ENCODE measurements at places on chromosomes 3 and 15. TPM values are rescaled to one million over a fixed set of nuclear protein-coding genes. Genes with fewer than 3 reads are reported as not detected.

GRCh38 chr15:40543082-40543481, 21.8 kb downstream of the CCDC32 start:
- H3K36me3 ChIP-seq = peaks cover 6% of the 10 kb centered on the region
- no peak overlapping the region for H3K4me3 ChIP-seq
- H3K4me1 ChIP-seq = no peaks in the 10 kb centered on the region
- no peaks in the 10 kb centered on the region for H3K27me3 ChIP-seq
- H3K27ac ChIP-seq = no peak overlapping the region

GRCh38 chr3:27643355-27643754, 78.8 kb downstream of the EOMES start:
- no peaks in the 10 kb centered on the region for H3K27me3 ChIP-seq
- H3K4me1 ChIP-seq = no peaks in the 10 kb centered on the region
- no peak overlapping the region for H3K4me3 ChIP-seq
- H3K27ac ChIP-seq = no peak overlapping the region

DNA sequence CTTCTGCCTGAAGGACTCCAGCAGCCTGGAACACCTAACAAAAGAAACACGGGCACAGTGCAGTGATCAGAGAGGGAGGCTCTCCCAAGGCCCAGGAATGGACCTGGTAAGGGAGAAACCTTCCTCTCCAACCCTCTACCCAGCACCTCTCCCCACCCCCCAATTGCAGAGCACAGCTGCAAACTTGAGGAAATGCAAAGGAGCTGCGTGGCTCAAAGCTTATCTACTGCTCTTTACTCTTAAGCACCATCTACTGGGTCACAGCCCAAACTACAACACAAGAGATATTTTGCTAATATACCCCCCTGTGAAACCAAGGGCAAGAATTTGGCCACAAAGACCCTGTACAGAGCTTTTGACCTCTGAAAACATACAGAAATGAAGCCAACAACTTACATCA, 328.3 kb downstream of the OXSM start:
- no peak for DNase-seq
- H3K27ac ChIP-seq = no peak overlapping the region
- no peak overlapping the region for H3K4me3 ChIP-seq
- H3K36me3 ChIP-seq = no peaks in the 10 kb centered on the region
- H3K27me3 ChIP-seq = no peaks in the 10 kb centered on the region

GRCh38 chr3:133965906-133966305, 63.8 kb downstream of the SLCO2A1 start:
- no peaks in the 10 kb centered on the region for H3K27me3 ChIP-seq
- peak overlapping the region; percentile 7 for H3K27ac ChIP-seq
- peaks cover 28% of the 10 kb centered on the region for H3K4me1 ChIP-seq
- no peak overlapping the region for H3K4me3 ChIP-seq

DNA sequence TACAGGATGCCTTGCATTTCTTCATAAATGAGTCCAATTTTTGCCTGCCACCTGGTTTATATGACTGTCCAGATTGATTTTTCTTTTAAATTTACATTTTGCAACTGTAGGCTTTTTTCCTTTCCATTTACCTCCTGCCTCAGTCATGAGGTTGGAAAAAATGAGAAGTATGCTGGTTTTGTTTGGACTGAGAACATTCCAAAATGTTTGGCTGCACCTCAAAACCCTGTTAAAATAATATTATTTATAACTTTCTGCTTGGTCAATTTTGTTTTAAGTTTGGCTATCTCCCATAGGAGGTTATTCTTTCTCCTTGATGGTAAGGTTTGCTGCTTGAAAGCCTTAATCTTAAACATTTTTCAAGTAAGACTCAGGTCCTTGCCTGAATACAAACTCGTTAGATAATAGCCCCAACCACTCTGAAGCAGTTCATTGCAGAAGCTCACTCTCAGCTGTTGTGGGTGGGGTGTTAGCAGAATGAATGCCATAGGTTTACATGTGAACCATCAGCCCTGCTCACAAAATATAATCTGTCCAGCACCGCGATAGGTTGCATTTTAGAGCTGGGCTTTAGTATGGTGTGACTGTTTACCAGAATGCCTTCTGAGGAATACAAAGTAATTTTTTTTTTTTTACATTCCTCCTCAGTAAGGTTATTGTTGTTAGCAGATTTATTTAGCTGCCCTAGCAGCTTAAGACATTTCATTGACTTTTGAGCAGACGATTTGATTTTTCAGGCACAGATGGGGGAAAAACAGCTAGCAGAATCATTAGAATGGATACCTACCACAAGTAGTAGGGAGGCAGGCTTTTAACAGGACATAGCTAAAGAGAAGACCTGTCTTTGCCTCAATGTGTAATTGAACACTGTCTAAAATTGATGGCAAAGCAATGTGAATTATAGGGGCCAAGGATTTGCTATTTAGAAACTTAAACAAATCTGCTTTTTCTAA, 630.8 kb upstream of the KCNMB2 start:
- H3K27me3 ChIP-seq = no peaks in the 10 kb centered on the region
- H3K4me1 ChIP-seq = peaks cover 14% of the 10 kb centered on the region
- DNase-seq = no peak
- H3K4me3 ChIP-seq = no peak overlapping the region
- no peaks in the 10 kb centered on the region for H3K36me3 ChIP-seq

DNA sequence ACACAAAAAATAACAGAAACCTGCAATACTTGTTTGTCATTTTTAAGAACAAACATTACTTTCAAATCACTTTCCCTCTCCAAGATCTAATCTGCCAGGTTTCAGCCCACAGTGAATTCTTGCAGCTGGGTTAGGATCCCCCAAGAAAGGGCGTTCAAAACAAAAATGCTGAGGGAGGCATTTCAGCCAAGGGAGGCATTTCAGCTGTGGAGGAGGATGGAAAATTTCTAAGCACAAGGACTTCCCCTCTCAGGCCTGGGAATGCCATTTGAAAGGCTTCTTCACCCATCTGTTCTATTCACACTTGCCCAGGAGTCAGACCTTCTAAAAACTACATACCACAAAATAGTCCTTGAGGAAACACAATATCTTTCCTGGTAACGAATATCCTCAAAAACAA, 69.1 kb downstream of the P3H2 start:
- no peak overlapping the region for H3K4me3 ChIP-seq
- no peak overlapping the region for H3K27ac ChIP-seq
- no peak for DNase-seq
- no peaks in the 10 kb centered on the region for H3K27me3 ChIP-seq
- H3K36me3 ChIP-seq = no peaks in the 10 kb centered on the region
- no peaks in the 10 kb centered on the region for H3K4me1 ChIP-seq

GRCh38 chr3:156826896-156827882, 1.0 kb downstream of the LEKR1 start:
- no peaks in the 10 kb centered on the region for H3K36me3 ChIP-seq
- H3K27me3 ChIP-seq = no peaks in the 10 kb centered on the region
- peak overlapping the region; percentile 90 for H3K27ac ChIP-seq
- peak overlapping the region; percentile 29 for H3K4me3 ChIP-seq

DNA sequence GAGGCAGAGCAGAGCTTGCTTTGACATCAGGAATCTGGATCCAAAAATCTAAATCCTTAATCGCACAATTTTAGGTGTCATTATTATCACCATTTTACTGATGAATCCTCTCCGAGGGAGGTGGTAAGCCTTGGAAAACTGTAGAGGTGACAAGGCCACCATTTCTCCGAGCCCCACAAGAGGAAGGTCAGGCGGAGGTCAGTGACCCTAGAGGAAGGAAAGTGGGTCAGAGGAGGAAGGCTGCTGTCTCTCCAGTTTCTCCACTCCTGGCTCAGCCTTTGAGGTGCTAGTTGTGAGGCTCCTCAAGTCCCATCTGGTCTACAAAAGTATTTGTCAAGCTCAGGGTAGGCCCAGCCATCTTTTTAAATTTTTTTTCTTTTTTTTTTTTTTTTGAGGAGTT, 3.2 kb downstream of the DVL3 start:
- peaks cover 2% of the 10 kb centered on the region for H3K36me3 ChIP-seq
- H3K4me1 ChIP-seq = peaks cover 43% of the 10 kb centered on the region

The STRIT1 gene
- total RNA-seq = not detected

The SCAANT1 gene
- total RNA-seq = not detected

The FBXO40 gene
- not detected for total RNA-seq

The ADAMTS7 gene
- 3.9 TPM for total RNA-seq

The PLSCR5 gene
- total RNA-seq = not detected

The NDN gene
- total RNA-seq = 24.6 TPM

The ROPN1B gene
- 6.3 TPM for total RNA-seq

Data from upper lobe of left lung (tissue), 6 donors.